Thyroid gland (tissue), 4 donors: ENCODE measurements at places on chromosomes 2 and 18. TPM values are rescaled to one million over a fixed set of nuclear protein-coding genes. Genes with fewer than 3 reads are reported as not detected.
A peak's percentile ranks its signal among the peaks of the same experiment; 100 is the strongest.

The HTRA2 gene
- total RNA-seq: 27.3 TPM

The G6PC2 gene
- total RNA-seq: 0.29 TPM

The PLB1 gene
- 1.3 TPM for total RNA-seq

The RGPD4 gene
- total RNA-seq: not detected

The NGEF gene
- 0.11 TPM for total RNA-seq

The UGT1A6 gene
- total RNA-seq: 3.7 TPM

The TEX44 gene
- total RNA-seq: not detected

The SKOR2 gene
- not detected for total RNA-seq

The POTEC gene
- 0.13 TPM for total RNA-seq

DNA sequence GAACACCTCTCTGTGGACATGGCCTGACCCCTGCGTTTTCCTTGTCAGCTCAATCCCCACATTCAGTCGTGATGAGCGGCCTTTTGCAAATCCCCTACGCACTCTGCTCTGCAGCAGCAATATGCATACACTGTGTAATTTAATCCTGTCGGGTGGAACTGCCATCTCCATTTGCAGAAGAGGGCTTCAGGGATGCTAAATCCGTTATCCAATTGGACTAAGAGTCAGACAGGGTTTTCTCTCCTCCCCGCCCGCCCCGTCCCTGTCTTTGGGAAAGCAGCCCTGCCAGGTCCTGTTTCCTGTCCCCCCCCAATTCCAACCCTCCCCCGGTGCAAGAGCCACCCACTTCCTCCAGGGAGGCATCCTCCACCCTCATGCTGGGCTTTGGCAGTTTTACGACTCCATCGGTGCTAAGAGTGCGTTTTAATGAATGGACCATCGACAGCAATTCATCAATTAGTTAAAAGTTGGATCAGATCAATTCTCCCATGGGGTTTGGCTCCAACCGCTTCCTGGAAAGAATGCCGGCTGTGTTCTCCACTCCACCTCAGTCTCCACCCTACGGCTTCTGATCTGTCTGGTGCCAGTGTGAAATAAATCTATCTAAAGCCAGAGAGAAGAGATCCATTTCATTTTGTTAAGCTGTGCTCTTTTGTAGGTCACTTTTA, 53.5 kb upstream of the ASAP2 start:
- H3K27ac ChIP-seq: peak overlapping the region; percentile 67
- H3K4me1 ChIP-seq: peaks cover 10% of the 10 kb centered on the region
- no peak overlapping the region for H3K4me3 ChIP-seq
- no peaks in the 10 kb centered on the region for H3K27me3 ChIP-seq

DNA sequence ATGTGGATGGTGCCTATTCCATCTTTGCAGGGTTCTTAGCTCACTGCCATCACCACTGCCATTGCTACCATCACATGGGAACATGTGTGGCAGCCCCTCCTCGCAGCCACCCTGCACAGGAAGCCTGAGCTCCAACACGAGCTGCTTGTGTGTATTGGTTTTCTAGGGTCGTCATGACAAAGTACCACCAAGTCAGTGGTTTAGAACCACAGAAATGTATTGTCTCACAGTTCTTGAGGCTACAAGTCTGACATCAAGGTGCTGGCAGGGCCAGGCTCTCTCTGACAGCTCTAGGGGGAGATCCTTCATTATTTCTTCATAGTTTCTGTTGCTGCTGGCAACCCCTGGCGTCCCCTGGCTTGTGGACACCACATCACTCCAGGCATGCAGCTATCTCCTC, 10.3 kb upstream of the IL1R2 start:
- H3K27me3 ChIP-seq: no peaks in the 10 kb centered on the region
- H3K36me3 ChIP-seq: no peaks in the 10 kb centered on the region
- no peak overlapping the region for H3K4me3 ChIP-seq
- no peak for DNase-seq
- H3K4me1 ChIP-seq: peaks cover 57% of the 10 kb centered on the region
- H3K27ac ChIP-seq: peak overlapping the region; percentile 0

GRCh38 chr2:127381762-127382161, 6.0 kb downstream of the MAP3K2 start:
- DNase-seq: no peak
- H3K36me3 ChIP-seq: no peaks in the 10 kb centered on the region
- H3K4me1 ChIP-seq: peaks cover 49% of the 10 kb centered on the region

GRCh38 chr2:134425724-134426496, 172.0 kb downstream of the MGAT5 start:
- H3K36me3 ChIP-seq: no peaks in the 10 kb centered on the region
- no peak for DNase-seq
- H3K27me3 ChIP-seq: no peaks in the 10 kb centered on the region
- no peaks in the 10 kb centered on the region for H3K4me1 ChIP-seq
- H3K4me3 ChIP-seq: no peak overlapping the region
- H3K27ac ChIP-seq: no peak overlapping the region

DNA sequence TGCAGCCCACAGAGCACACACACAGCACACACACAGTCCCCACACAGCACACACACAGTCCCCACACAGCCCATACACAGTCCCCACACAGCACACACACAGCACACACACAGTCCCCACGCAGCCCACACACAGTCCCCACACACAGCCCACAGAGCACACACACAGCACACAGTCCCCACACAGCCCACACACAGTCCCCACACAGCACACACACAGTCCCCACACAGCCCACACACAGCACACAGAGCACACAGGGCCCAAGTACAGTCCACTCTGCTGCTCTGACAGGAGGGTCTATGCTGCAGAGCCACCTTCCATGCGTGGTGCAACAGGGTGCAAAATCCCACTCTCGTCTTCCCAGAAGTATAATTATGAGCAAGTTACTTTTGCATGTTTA, 240.5 kb upstream of the SALL3 start:
- H3K4me1 ChIP-seq: no peaks in the 10 kb centered on the region
- no peaks in the 10 kb centered on the region for H3K36me3 ChIP-seq
- no peak overlapping the region for H3K4me3 ChIP-seq
- no peak for DNase-seq
- no peak overlapping the region for H3K27ac ChIP-seq
- H3K27me3 ChIP-seq: no peaks in the 10 kb centered on the region

DNA sequence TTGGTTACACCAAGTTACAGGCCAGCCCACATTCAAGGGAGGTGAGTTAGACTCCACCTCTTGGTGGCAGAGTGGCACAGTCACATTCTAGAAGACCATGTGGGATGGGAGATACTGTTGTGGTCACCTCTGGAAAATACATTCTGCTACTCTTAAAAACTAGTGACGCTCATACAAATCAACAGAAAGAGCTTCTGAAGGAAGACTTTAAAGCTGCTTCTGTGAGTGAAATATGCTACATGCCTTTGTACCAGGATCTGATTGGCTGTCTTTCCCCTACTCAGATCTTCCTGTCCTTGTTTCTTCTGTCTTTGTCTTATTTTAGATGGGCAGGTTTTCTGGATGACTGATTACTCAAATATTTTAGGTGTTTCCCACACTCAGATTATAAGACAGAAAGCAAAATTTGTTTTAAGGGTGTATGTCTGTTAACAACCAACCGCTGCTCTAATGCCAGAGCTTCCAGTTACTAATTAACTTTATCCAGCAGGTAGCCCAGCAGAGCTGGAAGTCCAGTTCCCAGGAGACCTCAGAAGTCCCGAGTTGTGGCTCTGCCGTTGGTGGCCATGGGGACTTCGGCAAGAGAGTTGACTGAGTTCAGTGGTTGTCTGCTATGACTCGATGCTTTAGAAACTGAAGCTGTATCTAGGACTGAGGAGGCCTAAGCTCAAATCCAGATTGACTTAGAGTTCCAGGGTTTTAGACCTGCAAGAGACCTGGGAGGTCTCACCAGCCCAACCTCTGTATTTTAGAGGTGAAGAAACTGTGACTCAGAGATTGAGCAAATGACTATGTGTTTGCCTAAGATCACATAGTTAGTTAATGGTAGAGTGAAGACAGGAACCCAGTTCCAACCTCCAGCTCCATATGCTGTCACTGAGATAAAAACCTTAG, 7.4 kb downstream of the IL1R2 start:
- no peak for DNase-seq
- H3K4me3 ChIP-seq: no peak overlapping the region
- no peaks in the 10 kb centered on the region for H3K27me3 ChIP-seq
- no peak overlapping the region for H3K27ac ChIP-seq
- H3K4me1 ChIP-seq: peaks cover 2% of the 10 kb centered on the region

DNA sequence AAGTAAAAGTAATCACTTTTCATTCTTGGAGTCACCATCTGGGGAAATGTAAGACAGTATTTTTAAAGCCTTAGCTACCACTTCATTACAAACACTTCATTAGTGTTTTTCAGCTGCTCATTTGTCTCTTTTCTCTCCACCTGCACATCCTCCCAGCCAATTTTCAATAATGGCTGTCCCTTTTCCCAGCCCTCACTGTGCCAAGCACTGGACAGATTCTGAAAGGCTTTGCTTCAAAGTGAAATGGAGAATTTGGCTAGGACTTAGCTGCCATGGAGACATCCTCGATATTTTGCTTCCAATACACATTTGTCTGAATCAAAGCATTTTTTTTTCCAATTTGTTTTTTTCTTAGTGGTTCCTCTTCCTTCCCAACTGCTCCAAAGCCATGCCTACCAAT, 272.4 kb upstream of the NRXN1 start:
- DNase-seq: no peak
- H3K4me1 ChIP-seq: no peaks in the 10 kb centered on the region
- no peak overlapping the region for H3K27ac ChIP-seq
- no peaks in the 10 kb centered on the region for H3K36me3 ChIP-seq
- no peak overlapping the region for H3K4me3 ChIP-seq

- no peak overlapping the region for H3K27ac ChIP-seq
- DNase-seq: no peak
- H3K36me3 ChIP-seq: no peaks in the 10 kb centered on the region
- H3K4me3 ChIP-seq: no peak overlapping the region
Measured at GRCh38 chr18:8982416-8983183, 119.9 kb upstream of the NDUFV2 start.

- H3K27me3 ChIP-seq: no peaks in the 10 kb centered on the region
- no peaks in the 10 kb centered on the region for H3K4me1 ChIP-seq
- no peaks in the 10 kb centered on the region for H3K36me3 ChIP-seq
- no peak overlapping the region for H3K27ac ChIP-seq
Measured at GRCh38 chr2:201661366-201661765, 18.1 kb upstream of the TMEM237 start.

- H3K36me3 ChIP-seq: no peaks in the 10 kb centered on the region
- peak; percentile 29 for DNase-seq
- no peak within 1 kb of the TSS for H3K27ac ChIP-seq
- H3K4me3 ChIP-seq: peak within 1 kb of the TSS; percentile 43
- no peaks in the 10 kb centered on the region for H3K27me3 ChIP-seq
Measured at GRCh38 chr2:70767699-70768589, at the start of gene ADD2. Gene ADD2, minus strand, starts transcription at chr2:70768200. Its CDS starts 61,792 bp downstream, at chr2:70706408.

DNA sequence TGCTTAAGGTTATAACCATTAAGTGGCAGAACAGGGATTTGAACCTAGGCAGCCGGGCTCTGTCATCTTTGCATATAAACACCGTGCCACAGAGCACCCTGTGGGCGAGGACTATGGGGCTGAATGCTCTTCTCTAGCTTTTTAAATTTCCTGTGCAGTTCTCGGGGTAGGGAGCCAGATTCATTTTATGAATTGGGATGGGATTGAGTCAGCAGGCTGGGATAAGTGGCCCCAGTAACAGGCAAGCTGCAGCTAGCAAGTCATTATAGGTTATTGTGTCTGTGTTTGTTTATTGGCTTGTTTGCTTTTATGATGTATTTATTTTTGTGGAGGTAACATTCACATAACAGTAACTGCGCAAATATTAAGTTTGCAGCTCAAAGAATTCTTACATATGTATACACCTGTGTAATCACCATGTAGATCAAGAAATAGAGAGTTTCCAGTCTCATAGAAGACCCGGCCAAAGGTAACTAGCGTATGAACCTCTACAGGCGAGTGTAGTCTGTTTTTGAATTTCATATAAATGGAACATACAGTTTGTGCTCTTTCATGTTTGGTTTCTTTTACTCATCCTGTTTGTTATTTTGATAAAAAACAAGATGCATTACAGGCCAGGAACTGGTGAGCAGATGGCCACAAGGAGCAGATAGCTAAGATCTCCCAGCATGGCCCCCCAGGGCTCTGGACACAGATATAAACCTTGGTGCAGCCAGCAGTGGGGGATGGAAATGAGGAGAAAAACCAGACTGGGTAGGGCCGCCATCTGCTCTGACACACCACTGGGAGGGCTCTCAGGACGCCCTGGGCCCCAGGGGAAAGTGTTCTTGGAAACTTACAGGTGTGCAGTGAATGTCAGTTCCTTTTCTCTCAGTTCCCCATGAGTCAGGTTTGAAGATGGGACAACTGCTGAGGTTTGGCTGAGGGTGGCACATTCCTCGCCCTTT, 49.2 kb upstream of the GPR155 start:
- H3K27me3 ChIP-seq: no peaks in the 10 kb centered on the region
- no peak for DNase-seq
- H3K27ac ChIP-seq: no peak overlapping the region
- H3K4me3 ChIP-seq: no peak overlapping the region
- no peaks in the 10 kb centered on the region for H3K36me3 ChIP-seq

- no peak overlapping the region for H3K27ac ChIP-seq
- H3K27me3 ChIP-seq: no peaks in the 10 kb centered on the region
- no peak for DNase-seq
- H3K36me3 ChIP-seq: no peaks in the 10 kb centered on the region
- H3K4me3 ChIP-seq: no peak overlapping the region
- peaks cover 9% of the 10 kb centered on the region for H3K4me1 ChIP-seq
Measured at GRCh38 chr2:134275058-134275862, 21.4 kb downstream of the MGAT5 start.

DNA sequence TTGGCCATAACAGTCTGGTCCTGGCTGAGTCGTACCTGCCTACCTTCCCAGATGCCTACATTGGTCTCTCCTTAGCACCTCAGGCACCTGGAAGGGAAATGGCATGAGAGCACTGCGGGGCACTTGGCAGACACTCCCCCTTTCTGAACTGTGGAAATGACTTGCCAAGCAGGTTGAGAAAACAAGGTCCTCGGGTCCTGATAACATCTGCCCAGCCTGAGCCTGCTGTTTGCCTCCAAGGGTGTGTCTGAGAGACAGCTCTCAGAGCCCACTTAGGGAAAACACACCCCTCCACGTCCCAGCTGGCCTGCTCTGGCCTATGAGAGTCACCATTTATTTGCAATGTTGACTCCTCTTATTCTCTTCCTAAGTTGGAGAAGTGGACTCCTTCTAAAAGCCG, 10.5 kb downstream of the FAM110C start:
- H3K4me3 ChIP-seq: no peak overlapping the region
- H3K4me1 ChIP-seq: peaks cover 5% of the 10 kb centered on the region
- H3K27me3 ChIP-seq: no peaks in the 10 kb centered on the region
- no peak for DNase-seq

- no peak overlapping the region for H3K4me3 ChIP-seq
- no peaks in the 10 kb centered on the region for H3K36me3 ChIP-seq
- DNase-seq: no peak
- H3K27me3 ChIP-seq: no peaks in the 10 kb centered on the region
- no peak overlapping the region for H3K27ac ChIP-seq
Measured at GRCh38 chr2:160920791-160921303, 239.4 kb upstream of the TANK start.
